ENCODE measurements at places on chromosomes 2 and 18.

GRCh38 chr2:238996331-238997136 lies 148.6 kb downstream of the TWIST2 start:
- no peak for DNase-seq

DNA sequence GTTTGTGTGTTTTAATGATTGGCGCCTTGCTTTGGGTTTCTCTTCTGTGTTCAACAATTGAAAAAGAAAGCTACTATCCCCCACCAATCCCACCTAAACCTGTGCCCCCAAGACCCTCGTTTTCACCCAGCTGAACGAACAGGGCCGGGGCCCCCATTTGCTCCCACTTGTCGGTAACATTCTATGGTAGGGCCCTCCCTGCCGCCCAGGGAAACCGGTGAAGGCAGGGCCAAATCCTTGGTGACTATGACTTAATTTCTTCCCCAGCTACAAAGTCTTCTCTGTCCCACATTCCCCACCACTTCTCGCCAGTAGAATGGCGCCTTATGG lies 598 bp upstream of the SNRNP200 start:
- no peak for DNase-seq

- DNase-seq: no peak
Observed at GRCh38 chr18:32910694-32911296, 138.0 kb upstream of the KLHL14 start.

DNA sequence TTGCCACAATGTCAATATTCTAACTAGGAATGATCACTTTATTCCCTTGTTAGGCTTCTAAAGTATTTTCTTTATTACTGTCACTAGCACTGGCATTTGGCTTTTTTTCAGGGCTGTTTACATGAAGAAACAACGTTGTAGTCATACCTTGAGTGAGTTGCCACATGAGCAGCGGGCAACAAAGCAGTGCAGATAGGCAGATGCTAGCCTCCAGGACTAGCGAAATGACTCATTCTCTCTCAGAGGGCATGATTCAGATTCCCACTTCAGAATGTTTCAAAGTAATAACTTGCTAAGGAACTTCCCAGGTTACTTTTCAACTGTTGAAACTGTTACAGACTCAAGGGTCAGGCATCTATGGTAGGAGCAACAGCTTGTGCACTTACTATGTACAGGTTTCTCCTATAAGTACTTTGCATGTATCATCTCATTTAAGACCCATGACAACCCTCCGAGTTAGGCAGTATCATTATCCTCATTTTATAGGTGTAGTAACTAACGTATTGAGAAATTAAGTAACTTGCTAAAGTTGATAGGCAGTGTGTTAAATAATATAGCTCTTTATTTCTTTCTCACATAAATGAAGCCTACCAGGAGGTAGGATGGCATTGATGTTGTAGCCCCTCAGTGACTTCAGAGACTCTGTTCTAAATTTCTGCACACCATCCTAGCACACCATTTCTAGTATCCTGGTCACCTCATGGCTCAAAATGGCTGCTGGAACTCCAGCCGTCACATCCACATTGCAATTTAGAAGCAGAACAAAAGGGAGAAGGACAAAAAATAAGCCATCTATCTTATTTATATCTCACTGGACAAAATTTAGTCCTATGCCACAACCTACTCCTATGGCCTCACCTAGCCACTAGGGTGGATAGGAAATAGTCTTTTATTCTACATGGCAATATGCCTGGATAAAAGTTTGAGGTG lies 83.3 kb downstream of the ICOS start:
- no peak for DNase-seq

Data from WTC11 (cell line).